Stimulated activated CD8-positive, alpha-beta memory T cell treated with anti-CD3 and anti-CD28 coated beads, Interleukin-15, amount 100 ng/mL, for 4 hours (primary cell): ENCODE measurements at places on chromosomes 5 and 9.

- DNase-seq: no peak
Measured at GRCh38 chr5:65799857-65800256, 77.9 kb downstream of the NLN start.

DNA sequence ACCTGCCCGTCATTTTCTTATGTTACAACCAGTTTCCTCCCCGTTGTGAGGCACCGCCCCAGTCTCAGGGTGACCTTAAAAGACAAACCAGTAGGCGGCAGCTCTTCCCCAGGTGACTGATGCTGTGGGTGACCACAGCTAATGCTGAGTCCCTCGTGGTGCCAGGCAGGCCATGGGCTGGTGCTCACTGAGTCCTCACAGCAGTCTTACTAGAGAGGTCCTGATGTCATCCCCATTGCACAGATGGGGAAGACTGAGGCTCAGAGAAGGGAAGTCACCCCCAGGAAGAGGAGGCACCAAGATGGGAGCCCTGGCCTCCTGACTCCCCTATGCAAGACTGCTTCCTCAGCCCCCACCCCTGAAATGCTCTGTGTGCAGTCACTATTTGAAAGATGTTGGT lies 978 bp downstream of the CFAP157 start:
- DNase-seq: no peak

DNA sequence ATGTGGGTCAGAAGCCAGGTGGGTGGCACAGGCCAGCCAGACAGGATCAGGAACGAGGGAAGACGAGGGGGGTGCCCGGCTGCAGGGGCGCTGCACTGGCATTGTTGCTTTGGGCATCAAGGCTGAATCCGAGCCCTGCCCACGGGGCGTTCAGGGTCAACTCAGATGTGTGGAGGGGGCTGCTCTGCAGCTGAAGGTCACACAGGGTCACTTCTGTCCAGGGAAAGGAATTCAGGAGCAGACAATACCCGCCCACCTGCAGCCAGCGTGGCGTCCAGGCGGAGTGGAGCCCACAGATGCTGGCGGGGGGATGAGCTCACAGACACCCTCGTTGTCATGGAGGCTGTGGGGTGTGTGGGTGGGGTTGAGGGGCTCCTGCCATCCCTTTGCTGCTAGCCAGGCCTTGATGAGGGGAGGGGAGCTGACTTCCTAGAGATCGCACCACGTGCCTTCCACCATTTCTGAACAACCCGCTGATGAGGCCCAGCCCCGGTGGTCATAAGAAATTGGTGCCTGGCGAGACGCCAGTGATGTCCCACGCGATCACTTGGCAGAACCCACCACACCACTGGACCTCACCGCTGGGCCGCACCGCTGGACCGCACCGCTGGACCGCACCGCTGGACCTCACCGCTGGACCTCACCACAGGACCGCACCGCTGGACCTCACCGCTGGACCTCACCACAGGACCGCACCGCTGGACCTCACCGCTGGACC lies 31.2 kb downstream of the MRPL36 start:
- DNase-seq: no peak

GRCh38 chr5:95995962-95996489 lies 34.4 kb upstream of the ELL2 start:
- no peak for DNase-seq

DNA sequence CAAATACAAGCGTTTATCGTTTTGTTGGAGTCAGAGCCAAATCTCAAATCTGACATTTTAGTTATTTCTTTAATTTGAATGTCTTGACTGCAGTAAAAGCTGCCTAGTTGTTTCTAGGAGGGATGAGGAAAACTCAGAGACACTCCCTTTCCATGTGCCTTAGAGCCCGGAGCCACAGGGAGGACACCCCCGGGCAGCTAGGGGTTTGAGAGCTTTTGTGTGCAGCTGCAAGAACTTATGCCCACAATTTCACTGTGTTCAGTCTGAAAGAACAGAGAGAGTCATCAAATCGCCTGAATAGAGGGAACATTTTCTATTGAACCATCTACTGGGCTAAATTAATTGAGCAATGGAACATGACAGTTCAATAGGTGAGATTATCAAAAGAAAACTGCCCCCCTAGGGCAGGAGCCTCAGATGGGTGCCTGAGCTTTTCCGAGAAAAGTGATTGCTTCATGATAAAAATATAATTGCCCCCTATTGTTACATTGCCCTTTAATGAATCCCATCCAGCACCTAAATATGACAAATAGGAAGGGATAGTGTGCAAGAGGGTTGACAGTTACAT lies 709.3 kb upstream of the RGMB start:
- no peak for DNase-seq

GRCh38 chr5:126120939-126121338 lies 302.3 kb upstream of the GRAMD2B start:
- DNase-seq: no peak

GRCh38 chr5:29794141-29794787 lies 1399.2 kb upstream of the CDH6 start:
- no peak for DNase-seq

- DNase-seq: no peak
Measured at GRCh38 chr5:125293726-125294125, 547.3 kb upstream of the ZNF608 start.

GRCh38 chr5:161676103-161676502 lies 9.4 kb upstream of the GABRA6 start:
- DNase-seq: no peak

DNA sequence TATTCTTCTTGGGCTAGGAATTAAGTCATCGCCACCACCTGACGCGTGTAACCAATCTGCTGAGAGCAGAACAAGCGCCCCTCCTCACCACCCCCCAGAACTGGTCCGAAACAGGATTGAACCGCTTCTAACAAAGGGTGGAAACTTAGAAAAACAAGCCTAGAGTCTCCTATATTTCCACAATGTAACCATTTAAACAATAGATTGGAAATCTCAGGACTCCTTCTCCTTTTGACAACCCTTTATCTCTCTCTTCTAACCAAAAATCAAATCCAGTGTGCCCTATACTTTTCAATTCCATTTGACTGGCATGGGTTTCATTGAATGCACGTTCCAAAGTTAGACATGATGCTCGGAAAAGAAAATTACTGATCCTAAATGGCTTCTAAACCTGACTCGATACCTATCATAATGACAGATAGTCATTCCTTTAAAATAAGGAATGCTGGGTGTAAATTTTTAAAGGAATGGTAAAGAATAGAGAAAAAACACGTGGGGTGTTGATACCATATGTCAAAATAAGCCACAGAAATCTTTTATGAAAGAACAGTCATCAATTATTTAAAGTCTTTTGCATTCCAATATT lies 1.2 kb downstream of the ARRDC3 start:
- DNase-seq: peak; percentile 56

DNA sequence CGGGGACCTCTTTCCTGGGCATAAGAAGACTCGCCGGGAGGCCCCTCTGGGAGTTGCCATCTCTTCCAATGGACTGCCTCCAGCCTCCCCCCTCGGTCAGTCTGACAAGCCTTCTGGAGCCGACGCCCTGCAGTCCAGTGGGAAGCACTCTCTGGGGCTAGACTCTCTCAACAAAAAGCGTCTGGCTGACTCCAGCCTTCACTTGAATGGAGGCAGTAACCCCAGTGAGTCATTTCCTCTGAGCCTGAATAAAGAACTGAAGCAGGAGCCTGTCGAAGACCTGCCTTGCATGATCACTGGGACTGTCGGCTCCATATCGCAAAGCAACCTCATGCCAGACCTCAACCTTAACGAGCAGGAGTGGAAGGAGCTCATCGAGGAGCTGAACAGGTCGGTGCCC lies 28.4 kb upstream of the LTC4S start:
- DNase-seq: no peak

- no peak for DNase-seq
Measured at GRCh38 chr9:79583952-79584654, 12.3 kb downstream of the TLE4 start.

- DNase-seq: no peak
Measured at GRCh38 chr5:146173597-146173996, 8.9 kb downstream of the LARS1 start.

- DNase-seq: no peak
Measured at GRCh38 chr9:121286973-121287741, 19.2 kb downstream of the GSN start.

DNA sequence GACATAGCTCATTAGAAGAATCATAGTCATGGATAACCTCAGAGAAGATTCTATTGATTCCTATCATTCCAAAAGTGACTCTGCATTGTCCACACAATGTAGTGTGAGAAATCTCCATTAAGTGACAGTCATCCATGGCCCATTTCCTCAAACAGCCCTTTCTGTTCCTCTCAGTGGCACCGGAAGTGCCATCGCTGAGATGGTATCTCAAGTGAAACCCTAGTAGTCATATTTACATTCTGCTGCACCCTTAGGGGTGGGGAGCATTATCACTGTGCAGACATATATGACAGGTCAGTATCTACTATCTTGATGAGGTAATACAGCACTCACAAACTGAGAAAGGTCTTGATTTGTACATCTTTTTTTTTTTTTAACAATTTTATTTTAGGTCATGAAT lies 55.4 kb upstream of the MIER3 start:
- no peak for DNase-seq

DNA sequence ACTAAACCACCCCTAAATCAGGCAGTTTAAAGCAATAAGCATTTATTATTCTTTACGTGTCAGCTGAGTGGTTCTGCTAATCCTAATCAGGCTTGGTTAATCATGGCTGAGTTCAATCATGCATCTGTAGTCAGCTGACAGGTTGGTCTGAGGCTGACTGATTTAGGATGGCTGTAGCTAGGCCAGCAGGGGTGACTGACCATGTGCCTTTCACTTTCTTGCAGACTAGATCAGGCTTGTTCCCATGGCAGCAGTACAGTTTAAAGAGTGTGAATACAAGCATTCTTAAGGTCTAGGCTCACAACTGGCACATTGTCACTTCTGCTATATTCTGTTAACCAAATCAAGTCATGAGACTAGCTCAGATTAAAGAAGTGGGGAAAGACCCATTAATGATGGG lies 16.1 kb upstream of the MPDZ start:
- no peak for DNase-seq

- no peak for DNase-seq
Measured at GRCh38 chr5:137201876-137202275, 297.2 kb downstream of the SPOCK1 start.

- DNase-seq: no peak
Measured at GRCh38 chr9:76912636-76913275, 6.8 kb upstream of the PRUNE2 start.

DNA sequence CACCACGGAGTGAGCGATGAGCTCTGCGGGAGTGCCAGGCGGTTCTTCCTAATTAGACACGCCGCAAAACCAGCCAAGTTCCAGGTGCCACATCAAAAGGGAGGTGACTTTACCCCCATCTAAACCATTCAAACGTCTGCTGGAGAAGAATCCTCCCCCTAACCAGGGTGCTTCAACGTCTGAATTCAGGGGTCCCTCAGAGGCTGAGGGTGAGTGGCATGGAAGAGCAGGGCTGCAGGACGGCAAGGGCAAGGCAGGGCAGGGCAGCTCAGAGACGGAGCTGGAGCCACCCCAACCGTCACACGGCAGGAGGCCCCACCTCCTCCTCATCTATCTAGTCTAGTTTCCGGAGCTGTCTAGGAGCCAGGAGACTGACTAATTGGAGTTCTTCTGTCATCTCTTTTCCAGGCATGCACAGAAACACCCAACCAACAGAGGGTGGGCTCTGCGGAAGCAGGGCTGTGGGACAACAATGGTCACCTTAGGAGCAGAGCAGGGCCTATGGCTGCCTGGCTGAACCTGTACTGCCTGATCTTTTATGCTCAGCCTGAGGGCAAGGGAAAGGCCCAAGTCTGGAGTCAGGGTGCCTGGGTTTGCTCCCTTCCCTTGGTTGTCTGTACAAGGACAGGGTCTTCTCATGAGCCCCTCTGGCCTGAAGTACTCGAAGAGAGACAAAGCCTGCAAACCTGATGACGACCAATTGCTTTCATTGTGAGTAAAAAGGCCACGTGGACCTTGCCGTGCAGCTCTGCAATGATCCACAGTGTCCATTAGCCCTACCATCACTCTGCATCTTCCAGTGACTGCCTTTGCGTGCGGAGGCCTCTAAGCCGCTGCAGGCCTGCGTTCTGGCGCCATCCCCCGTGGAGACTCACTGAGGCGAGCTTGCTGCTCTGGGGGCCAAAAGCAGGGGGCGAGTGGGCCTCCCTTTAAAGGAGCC lies 81.0 kb upstream of the SLC25A51 start:
- DNase-seq: no peak

DNA sequence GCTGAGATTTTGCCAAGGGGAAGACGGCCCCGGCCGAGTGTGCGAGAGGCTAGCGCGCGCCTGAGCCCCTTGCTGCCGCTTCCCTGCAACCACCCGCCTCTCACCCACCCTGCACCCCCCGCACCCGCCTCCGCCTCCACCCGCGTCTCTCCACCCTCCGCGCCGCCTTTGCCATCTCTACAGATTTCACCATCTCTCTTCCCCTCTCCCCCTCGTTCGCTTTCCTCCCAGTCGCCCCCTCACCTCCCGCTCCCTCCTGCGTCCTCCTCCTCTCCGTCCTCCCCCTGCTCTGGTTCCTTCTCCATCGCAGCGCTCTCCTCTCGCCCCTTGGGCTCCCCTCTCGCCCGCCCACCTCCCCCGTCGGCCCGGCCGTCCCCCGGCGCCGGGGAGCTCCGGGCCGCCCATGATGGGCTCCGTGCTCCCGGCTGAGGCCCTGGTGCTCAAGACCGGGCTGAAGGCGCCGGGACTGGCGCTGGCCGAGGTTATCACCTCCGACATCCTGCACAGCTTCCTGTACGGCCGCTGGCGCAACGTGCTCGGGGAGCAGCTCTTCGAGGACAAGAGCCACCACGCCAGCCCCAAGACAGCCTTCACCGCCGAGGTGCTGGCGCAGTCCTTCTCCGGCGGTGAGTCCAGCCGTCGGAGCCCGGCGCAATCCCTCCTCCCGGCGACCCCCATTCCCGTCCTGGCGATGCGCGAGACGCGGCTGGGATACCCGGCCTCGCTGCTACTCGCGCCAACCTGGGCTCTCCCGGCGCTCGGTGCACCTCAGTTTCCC lies at the start of gene PRDM12:
TSS of gene PRDM12 (plus strand) at position 344 of the 778 bp plus-strand sequence. CDS start at position 404, 60 bp downstream.
- DNase-seq: no peak

DNA sequence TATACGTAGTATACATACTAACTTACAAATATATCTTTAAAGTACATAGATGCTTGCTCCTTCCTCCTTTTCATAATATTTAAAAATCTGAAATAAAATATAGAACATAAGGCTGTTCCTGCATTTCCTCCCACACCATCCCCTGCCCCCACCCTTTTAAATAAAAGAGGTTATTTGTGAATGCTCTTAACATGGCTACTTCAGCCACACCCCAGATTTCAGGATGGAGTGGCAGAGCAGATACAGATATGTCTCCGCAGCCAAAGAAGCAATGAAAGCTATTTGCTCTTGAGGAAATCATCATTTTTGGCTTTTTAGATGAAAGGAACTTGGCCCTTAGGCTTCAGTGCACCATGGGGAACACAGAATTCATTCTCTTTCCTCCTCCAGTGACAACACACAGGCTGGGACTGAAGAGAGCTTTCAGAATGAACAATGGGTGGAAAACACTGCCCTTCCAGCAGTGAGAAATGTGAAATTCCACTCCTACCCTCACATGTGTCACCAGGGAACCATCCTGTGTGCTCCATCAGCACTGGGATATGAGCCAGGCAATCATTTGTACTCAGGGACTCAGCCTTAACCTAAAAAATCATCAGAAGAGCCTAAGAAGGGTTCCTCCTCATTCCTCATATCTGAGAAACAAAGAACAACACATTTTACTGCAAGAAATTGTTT lies 134.3 kb downstream of the PPP2R2B start:
- no peak for DNase-seq

- DNase-seq: no peak
Measured at GRCh38 chr5:3276896-3277295, 318.7 kb upstream of the IRX1 start.
